ENCODE measurements at places on chromosomes 2 and 18.

DNA sequence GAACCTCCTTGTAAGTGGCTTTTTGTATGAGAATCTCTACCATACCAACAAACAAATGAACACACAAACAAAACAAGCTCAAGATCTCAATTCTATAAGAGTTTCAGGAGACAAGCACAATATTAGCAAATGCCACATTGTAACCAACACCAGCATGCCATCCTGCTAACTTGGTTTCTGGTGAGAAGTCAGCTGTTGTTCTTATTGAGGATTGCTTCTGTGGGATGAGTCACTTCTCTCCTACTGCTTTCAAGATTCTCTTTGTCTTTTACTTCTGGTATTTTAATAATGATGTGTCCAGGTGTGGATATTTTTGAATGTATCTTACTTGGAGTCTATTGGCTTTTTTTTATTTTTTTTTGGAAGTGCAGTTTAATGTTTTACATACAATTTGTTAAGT lies 131.7 kb downstream of the BCL2L11 start:
- no peak for DNase-seq

DNA sequence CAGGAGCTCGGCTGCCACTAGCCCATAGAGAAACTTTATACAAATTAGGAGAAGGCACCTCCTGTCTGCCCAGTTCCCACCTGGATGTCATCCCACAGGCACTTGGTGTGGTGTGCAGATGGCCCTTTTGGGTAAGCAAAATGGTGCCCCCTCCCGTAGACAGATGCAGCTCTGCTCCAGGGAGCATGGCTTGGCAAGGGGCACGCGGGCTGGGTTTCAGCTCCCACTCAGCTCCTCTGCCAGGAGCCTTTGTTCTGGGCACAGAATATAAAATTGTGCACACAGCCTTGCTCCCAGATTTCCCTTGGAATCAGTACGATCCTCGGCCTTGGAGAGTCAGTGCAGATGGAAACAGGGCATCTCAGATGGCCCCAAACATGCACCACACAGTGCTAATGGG lies 20.3 kb upstream of the KCNF1 start:
- DNase-seq: no peak

- no peak for DNase-seq
Observed at GRCh38 chr2:189548666-189549448, 31.7 kb downstream of the SLC40A1 start.

- no peak for DNase-seq
Observed at GRCh38 chr2:107992069-107992468, 5.7 kb downstream of the SLC5A7 start.

DNA sequence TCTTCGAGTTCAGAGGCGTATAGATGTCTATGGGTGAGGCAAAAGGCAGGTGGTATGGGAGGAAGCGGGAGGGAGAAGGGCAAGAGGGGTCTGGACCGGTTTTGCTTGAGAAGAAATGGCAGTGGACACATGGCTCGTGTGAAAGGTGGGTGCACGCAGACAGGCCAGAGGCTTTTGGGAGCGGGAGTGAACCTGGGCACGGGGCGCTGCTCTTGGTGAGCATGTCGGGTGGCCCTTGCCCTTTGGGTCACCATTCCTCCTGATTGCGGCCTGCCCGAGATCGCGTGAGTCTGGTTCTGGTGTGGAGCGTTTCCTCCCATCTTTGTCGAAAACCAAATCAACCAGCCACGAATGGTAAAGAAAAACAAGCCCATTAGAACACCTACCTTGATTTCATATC lies 12.6 kb downstream of the LDLRAD4 start:
- no peak for DNase-seq

- DNase-seq: no peak
Observed at GRCh38 chr18:79334496-79335233, 61.1 kb upstream of the NFATC1 start.

GRCh38 chr2:218839430-218839829 lies 7.8 kb upstream of the PRKAG3 start:
- no peak for DNase-seq

DNA sequence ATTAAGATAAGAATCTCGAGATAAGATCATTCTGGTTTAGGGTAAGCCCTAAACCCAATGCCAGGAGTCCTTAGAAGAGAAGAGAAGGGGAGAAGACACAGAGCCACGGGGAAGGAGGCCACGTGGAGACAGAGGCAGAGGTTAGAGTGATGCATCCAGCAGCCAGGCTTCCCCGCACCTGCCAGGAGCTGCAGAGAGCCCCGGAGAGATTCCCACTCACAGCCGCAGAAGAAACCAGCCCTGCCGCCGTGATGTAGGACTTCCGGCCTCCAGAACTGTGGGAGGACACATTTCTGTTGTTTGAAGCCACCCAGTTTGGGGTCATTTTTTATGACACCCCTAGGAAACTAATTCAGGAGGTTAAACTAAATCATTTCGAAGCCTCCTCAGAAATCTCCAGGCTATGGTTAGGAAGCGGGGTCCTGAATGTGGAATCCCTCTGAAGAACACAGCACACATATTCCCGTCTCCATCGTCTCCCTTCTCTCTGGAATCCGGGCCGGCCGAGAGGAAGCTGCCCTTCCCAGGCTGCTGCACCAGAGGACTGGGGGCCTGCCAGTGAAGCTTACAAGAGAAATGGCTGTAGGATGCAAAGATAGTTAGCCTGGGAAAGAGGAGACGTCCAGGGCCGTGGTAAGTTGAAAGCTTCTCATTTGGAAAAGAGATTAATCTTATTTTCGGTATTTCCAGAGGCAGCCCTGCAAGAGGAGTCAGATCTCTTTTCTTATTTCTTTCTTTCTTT lies 156.6 kb downstream of the TWIST2 start:
- DNase-seq: no peak

DNA sequence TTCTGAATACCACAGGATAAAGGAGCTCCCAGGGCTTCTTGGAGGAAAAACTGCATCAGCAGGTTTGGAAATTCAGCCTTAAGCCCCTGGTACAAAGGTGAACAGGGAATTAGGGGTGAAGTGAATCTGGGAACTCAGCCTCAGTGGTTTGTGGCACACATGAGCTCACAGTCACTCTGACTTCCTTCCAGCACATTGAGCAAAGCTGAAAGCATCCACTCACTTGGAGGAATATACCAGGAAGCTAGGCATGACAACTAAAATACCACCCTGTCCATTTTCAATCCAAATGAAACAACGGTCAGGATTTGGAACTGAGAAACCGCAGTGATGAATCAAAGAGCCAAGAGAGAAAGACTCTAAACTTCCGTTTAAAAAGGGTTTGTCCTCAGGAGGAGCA lies 216.1 kb downstream of the ICOS start:
- no peak for DNase-seq

DNA sequence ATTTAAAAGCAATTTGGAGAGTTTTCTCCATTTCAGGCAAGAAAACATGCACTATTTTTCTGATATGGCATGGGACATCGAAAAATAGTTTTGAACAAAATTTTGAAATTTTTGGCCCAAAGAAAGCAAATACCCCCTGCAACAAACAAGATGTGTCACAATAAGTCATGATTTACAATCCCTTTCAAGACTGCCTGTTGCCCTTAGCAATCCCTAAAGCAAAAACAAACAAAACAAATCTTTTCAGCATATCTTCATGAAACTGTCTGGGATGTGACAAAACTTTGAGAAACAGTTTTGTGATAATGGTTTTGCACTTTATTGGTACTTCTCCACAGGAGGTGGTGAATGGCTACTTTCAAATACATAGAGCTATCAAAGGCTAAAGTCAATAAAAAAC lies 1888.7 kb upstream of the PIK3C3 start:
- no peak for DNase-seq

Measured in HT-29 (cell line).